ENCODE measurements at places on chromosomes 16 and 17. TPM values are rescaled to one million over a fixed set of nuclear protein-coding genes. Genes with fewer than 3 reads are reported as not detected.

- DNase-seq: no peak
- H3K4me1 ChIP-seq: no peaks in the 10 kb centered on the region
- H3K36me3 ChIP-seq: no peaks in the 10 kb centered on the region
- no peaks in the 10 kb centered on the region for H3K27me3 ChIP-seq
Observed at GRCh38 chr16:12271006-12271405, 294.5 kb downstream of the SNX29 start.

- no peak for DNase-seq
- H3K36me3 ChIP-seq: no peaks in the 10 kb centered on the region
- no peaks in the 10 kb centered on the region for H3K4me1 ChIP-seq
- H3K27ac ChIP-seq: no peak overlapping the region
- H3K4me3 ChIP-seq: no peak overlapping the region
Observed at GRCh38 chr17:14772776-14773175, 471.9 kb downstream of the HS3ST3B1 start.

SLFN12L gene
- total RNA-seq: 0.50 TPM

LDHD gene
- total RNA-seq: 101 TPM

GRCh38 chr17:17538417-17539391 lies 42.5 kb upstream of the RASD1 start:
- DNase-seq: no peak
- no peaks in the 10 kb centered on the region for H3K36me3 ChIP-seq
- H3K27me3 ChIP-seq: no peaks in the 10 kb centered on the region
- H3K4me1 ChIP-seq: peaks cover 41% of the 10 kb centered on the region
- H3K4me3 ChIP-seq: no peak overlapping the region
- H3K27ac ChIP-seq: no peak overlapping the region

KRT40 gene
- total RNA-seq: not detected

DNA sequence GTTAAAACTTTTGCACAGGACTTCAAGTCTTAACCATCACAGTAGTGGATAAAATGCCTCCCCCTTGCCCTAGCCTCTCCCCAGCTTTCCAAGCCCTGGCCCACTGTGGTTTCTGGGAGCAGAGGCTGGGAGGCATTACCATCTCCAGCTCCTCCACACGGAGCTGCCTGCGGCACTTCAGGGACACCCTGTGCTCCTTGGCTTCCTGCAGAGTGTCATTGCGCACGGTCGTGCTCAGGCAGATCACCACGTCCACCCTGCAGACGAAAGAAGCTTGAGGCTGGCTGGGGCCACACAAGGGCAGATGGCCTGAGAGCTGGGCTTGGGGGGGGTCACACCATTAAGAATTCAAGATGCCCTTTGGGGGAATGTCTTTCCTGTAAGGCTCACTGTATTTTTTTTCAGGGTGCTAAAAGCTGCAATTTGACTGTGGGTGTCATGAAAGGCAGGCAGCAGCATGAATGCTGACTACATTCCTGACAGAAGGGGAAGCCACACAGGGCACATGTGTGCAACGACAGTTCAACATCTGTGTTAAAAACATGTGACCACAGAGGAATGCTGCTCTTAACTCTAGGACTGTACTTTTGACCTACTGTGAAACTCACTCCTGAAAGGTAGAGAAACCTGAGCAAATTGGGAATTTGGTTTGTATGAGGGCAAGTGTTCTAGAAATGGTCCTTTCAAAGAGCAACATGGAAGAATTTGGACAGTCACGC lies 47.7 kb upstream of the CLEC18B start:
- no peak overlapping the region for H3K4me3 ChIP-seq
- peaks cover 32% of the 10 kb centered on the region for H3K36me3 ChIP-seq
- no peak overlapping the region for H3K27ac ChIP-seq
- DNase-seq: no peak
